ENCODE measurements at places on chromosomes 6 and 20.

DNA sequence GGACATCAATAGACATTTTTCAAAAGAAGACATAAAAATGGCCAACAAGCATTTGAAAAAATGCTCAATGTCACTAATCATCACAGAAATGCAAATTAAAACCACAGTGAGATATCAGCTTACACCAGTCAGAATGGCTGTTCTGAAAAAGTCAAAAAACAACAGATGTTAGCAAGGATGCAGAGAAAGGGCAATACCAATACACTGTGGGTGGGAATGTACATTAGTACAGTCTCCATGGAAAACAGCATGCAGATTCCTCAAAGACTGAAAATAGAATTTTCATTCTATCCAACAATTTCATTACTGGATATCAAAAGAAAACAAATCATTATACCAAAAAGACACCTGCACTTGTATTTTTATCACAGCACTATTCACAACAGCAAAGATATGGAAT is 85.3 kb downstream of the DCDC2 start:
- no peak for DNase-seq

GRCh38 chr20:45672765-45673164 is 2.7 kb upstream of the WFDC11 start:
- DNase-seq: no peak

DNA sequence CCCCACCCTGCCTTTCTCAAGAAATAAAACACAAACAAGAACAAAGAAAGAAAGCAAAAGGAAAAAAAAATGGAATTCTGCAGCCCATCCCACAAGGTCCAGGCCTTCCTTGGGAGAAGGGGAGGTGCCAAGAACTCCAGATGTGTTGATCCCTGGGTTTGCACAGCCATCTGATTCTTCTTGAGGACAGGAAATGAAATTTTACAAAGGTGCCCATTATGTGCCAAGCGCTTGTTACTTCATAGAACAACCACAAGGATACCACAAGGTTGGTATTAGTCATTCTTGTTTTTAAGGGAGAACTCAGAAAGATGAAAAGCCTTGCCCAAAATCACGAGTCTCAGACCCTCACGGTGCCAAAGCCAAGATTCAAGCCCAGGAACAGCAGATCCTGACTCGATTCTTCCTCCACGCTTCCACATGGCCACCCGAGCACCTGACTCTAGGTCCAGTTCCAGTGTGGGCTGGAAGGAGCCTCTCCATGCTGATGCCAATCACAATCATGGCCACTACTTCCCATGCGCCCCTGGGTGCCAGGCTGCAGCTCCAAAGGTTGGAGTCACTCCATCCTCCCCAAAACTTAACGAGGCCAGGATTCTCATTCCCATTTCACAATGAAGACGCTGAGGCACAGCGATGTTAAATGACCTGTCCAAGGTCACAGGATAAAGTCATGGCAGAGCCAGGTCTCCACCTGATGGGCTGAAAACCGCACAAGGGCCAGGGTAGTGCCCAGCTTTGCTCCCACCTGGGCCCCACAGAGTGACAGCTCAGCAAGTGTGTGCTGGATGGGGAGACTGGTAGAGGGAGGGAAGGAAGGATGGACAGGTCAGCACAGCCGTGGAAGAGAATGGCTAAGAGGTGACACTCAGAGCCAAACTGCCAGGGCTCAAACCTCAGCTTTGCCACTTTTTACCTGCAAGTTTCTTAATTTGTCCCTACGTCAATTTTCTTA is 66.7 kb upstream of the TOP1 start:
- no peak for DNase-seq

DNA sequence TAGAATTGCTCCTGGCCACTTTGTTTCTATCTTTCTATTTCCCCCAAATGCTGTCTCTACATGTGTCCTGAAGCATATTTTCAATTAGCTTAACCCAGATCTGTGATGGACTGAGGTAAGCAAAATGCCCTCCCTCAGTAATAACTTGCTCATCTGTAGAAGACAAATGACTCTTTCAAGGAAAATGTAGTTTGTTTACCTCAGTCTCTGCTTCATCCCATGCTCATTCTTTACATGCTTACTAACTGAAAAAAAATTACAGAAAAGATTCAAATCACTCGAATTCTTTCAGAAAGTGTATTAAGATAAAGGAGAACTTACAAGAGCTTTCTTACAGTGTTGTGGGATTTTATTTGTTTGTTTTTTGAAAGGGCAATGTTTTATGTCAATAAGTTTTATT is 531.1 kb downstream of the LMBRD1 start:
- no peak for DNase-seq

- DNase-seq: no peak
These were observed 39.8 kb upstream of the ARHGAP18 start for GRCh38 chr6:129749749-129750120.

- no peak for DNase-seq
These were observed 43.8 kb downstream of the ARFGEF2 start for GRCh38 chr20:48965189-48965910.

GRCh38 chr6:134372603-134373281 is 54.8 kb upstream of the SGK1 start:
- no peak for DNase-seq

DNA sequence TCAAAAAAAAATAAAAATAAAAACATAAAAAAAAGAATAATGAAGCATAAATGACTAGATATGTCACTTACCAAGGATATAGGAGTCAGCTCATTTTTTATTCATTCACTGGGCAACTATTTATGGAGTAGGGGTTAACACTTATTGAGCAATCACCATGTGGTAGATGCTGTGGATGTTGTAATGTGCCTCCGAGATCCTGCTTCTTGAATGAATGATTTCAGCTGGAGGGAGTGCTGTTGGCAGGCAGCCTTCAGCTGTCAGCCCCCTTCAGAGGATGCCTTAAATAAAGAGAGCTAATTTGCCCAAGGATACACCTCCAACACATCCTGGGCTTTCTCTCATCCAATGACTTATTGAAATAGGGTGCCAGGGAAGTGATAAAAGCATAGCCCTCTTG is 229.5 kb upstream of the DTNBP1 start:
- no peak for DNase-seq

GRCh38 chr6:17334265-17334664 is 53.1 kb downstream of the RBM24 start:
- DNase-seq: no peak

- no peak for DNase-seq
These were observed 67.2 kb upstream of the SYNDIG1 start for GRCh38 chr20:24402188-24402587.

DNA sequence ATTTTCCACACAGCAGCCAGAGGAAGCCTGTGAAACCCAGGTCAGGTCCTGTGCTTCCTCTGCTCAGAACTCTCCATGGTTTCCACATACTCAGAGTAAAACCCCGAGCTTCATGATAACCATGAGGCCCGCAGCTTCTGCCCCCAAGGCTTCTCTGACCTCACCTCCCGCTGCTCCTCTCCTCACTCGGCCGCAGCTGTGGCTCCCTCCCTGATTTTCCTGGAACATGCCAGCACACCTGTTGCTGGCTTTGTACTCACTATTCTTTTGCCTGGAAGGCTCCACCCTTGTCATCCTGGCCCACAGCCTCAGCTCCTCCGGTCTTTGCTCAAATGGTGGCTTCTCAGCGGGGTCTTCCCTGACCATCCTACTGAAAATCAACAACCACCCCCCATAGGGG is 341.7 kb downstream of the PREX1 start:
- no peak for DNase-seq

GRCh38 chr6:108251252-108251651 is 9.6 kb downstream of the SNX3 start:
- DNase-seq: no peak

- no peak for DNase-seq
These were observed 186.9 kb downstream of the ZFP64 start for GRCh38 chr20:52004715-52005114.

DNA sequence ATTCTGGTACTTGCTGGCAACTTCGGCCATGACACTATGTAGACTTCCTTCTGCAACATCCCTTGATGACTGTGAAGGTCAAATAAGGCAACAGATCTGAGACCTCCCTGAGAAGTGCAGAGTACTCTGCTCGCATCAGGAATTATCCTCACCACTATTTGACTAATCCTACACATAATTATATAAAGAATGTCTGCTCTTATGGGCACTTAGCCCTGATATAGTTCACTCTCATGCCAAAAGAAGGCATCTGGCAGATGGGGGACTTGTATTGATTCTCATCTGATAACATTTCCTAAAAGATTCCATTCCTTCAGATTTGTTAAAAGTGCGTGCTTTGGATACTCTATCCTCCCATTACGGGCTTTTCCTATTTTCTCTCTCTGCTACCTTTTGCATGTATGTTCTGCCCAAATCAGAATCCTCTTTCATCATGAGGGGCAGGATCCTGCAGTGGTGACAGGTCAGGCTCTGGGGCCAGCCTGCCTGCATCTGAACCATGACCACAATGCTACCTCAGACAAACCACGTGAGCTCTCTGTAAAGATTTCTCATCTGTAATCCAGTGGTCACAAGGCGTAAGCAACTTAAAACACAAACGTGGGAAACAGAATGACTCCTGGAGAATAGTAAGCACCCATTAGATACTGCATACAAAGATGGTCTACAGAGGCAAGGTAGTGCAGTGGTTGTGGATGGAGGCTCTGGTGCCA is 134.0 kb downstream of the GJA10 start:
- no peak for DNase-seq

GRCh38 chr6:148535976-148536375 is 193.3 kb downstream of the SASH1 start:
- no peak for DNase-seq

- no peak for DNase-seq
These were observed 660.2 kb upstream of the ADGRB3 start for GRCh38 chr6:67974931-67975330.

- DNase-seq: no peak
These were observed 50.0 kb upstream of the SCGN start for GRCh38 chr6:25601800-25602673.

GRCh38 chr6:66238851-66239250 is 531.8 kb upstream of the EYS start:
- DNase-seq: no peak

DNA sequence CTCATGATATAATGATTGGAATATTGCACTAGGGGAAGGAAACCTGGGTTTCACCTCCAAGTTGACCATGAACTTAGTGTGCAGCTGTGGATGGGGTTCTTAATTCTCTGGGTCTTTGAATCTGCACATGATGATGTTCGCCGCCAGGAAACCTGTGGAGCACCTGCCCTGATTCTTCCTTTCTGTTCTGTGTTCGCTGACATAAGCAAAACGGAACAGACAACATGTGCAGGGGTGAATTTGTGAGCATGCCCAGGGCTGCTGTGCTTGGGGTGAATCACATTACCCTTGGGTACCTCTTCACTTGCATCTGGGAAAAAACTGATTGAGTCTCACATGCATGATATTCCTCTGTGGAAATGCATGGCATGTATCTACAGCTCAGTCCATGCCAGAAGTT is 48.8 kb downstream of the CAP2 start:
- DNase-seq: no peak

- DNase-seq: no peak
These were observed 19.2 kb downstream of the SNX9 start for GRCh38 chr6:157842212-157842611.

GRCh38 chr6:130760006-130760405 is 67.2 kb upstream of the SMLR1 start:
- DNase-seq: no peak

- DNase-seq: no peak
These were observed 14.5 kb downstream of the CD109 start for GRCh38 chr6:73710470-73710869.

DNA sequence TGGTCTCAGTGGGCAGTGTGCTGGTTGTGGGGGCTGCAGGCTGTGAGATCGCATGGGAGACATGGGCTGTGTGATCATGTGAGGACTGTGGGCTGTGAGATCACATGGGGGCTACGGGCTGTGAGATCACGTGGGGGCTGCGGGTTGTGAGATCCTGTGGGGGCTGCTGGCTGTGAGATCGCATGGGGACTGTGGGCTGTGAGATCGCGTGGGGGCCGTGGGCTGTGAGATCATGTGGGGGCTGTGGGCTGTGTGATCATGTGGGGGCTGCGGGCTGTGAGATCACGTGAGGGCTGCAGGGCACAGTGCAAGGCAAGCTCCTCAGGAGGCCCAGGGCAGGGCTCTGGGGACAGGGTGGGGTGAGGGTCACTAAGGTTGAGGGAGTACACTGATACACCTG is 140.5 kb upstream of the CST7 start:
- no peak for DNase-seq

DNA sequence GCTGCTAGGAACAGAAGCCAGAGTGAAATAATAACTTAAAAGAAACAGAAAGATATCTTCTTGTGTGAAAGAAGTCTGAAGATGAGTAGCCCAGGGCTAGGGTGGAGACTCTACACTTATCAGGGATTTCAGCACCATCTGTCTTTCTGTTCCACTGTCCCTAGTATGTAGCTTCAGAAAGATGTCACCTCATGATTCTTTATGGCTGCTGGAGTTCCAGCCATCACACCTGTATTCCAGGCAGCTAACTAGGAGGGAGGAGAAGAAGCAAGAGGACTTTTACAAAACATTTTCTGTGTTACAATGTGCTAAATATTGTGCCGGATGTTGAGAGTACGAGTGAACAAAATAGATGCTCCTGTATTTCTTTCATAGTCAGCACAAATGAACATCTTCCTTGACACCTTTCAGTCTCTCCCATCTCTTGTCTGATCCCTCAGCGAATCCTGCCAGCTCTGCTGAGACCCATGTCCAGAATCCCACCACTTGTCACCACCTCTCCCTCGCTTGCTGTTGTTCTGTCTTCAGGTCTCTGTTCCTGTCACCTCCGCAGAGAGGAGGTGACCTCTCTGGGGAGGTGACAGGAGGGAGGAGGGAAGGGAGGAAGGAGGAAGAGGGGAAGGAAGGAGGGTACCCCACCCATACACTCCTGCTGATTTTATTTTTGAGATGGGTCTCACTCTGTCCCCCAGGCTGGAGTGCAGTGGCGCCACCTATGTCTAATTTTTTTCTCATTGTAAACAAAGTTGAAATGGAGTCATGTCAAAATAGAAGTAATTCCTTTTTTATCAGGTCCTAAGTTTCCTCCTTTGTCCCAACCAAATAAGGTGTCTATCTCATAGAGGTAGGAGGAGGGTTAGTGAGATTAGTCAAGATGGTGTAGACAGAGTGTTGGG is 188.9 kb downstream of the TFAP2C start:
- DNase-seq: no peak

DNA sequence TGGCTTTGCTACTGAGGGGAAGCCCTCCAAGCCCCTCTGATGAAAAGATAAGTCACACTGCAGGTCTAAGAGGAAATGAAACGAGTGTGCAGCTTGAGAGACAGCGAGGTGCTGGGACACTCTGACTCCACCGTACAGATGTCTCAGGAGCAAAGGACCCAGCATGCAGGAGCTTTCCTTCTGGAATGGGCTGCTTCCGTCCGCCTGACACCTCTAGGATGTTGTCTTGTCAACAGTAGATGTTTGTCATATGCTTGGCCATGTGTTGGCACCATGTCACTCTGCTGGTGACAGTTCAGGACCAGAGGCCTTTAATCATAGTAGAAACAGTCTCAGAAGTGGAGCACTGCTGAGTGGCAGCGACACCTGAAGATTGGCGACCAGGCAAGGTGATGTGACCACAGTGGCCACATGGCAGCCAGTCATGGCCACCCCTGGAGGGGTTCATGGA is 46.7 kb downstream of the SLC24A3 start:
- no peak for DNase-seq

- DNase-seq: no peak
These were observed 444.6 kb upstream of the DEFB115 start for GRCh38 chr20:30812739-30813411.

- DNase-seq: no peak
These were observed 6.6 kb downstream of the ARHGAP40 start for GRCh38 chr20:38608188-38608587.

GRCh38 chr6:133097208-133097607 is 143.9 kb upstream of the EYA4 start:
- no peak for DNase-seq

All from T-helper 22 cell (primary cell).